Activated T-helper 1 cell treated with anti-CD3 and anti-CD28 coated beads, Interleukin-2, amount 50 U/mL, for 16 hours (primary cell): ENCODE measurements at places on chromosomes 3 and 15.

DNA sequence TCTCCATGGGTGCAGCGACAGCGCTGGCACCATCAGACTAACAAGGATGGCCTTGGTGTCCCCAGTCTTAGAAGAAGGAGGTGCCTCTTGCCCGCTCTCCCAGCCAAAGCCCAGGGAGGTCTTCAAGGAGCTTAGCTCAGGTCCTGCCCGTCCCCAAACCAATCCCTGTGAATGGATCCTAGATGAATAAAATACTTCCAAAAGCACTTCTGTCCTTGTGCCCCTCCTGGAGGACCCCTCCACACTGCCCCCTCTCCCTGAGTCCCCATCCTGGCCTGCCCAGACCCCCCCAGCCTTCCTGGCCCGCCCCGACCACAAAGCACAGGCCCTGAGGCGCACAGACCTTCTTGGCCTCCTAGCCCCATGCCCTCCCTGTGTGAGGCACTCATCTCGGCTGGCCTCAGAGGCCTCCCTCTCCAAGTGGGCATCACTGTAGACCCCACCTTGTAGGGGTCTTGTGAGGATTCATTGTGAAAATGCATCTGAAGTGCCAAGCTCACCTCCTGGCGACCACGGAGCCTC is 8.4 kb downstream of the SLC28A1 start:
- DNase-seq: no peak

DNA sequence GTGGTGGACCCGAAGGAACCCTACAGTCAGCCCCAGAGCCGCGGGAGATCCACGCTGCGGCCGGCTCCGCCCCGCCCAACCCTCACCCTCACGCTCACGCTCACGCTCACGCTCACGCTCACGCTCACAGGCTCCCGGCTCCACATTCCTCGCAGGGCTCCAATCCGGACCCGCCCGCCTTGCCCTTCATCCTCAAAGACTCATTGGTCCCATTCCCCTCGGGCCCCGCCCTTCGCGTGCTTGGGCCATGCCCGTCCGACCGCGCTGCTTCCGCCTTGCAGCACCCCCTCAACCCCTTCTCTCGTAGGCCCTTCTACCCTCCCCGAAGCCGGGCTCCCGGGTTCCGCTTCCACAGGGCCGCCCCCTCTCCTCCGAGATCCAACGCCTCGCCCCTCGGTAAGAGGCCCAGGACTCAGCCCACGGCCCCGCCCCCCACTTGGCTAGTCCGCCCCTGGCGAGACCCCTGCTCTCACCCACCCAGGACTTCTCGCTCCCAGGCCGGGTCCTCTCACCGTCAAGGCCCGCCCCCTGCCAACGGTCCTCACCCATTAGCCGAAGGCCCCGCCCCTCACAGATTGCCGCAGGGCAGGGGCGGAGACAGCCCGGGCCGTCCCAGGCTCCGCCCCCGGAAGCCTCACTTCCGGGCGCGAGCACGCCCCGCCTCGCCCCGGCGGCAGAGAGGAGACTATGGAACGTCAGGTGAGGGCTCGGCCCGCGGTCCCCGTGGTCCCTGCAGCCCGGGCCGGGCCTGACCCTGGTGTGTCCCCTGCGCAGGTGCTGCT is at the start of gene APEH:
Gene APEH (plus strand): TSS at position 637 of the 782 bp plus-strand sequence. CDS start 51 bp downstream, at position 688.
- DNase-seq: peak; percentile 89

GRCh38 chr15:87777054-87777561 is 479.4 kb downstream of the NTRK3 start:
- no peak for DNase-seq

- no peak for DNase-seq
Observed at GRCh38 chr3:33749546-33750210, 31.6 kb upstream of the CLASP2 start.

DNA sequence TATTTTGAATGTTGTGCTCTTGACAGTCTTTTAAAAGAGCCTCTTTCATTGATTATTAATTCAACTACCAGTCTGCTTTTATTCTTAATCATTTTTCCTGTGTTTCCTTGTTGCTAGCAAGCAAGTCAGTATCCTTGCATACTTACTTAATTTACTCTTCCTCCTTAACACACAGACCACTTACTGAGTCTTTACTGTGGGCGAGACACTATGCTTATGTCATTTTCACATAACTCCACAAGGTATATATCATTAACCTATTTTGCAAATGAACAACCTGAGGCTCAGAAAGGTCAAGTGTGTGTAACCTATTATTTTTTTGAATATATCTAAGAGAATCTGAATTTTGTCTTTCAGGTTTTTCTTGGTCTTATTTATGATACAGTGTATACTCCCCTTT is 130.9 kb downstream of the WDR76 start:
- DNase-seq: no peak

DNA sequence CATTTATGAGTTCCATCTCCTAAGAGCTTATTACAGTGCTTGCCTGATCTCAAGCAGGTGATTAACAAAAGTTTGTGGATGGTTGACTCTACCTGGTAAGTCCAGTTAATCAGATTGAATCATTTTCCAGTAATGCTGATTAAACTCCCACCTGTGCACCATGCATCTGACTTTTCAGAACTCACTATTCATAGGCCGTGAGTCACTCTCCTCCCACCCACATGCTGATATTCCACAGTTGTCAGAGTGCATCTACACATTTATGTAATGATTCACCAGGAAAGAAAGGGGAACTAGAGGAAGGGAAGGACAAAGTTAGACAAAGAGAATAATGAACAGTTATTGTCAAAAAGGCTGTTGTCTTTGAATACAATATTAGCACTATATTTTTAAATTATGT is 106.2 kb upstream of the UBE3A start:
- DNase-seq: no peak

GRCh38 chr3:124964387-124964786 is 29.8 kb upstream of the MUC13 start:
- no peak for DNase-seq

DNA sequence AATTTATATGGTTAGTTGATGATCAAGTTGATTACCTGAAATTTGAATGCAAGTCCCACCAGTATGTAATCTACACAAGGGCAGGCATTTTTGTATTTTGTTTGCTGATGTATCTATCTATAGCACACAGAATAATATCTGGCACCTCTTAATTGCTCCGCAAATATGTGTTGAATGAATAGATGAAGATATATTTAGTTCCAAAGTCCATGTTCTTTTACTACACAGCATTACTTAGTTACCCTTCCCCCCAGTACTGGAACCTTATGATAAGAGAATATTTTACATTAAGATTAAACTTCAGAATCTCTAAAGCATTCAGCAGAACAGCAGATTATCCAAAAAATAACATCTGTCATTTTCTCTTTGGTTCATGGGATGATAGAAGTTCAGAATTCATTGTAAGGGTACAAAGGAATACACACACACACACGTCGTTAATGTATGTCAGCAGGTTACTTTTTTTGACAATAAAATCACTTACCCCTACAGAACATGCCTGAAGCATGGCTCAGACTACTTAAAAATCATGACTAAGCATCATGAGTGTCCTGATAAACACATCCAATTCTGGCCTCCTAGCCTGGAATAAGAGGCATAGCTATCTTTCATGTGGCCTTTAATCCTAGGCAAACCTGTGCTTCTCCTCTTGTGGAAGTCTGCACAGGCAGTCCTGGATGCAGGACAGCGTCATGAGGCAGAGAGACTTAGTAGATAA is 148.9 kb upstream of the TBC1D5 start:
- no peak for DNase-seq

- no peak for DNase-seq
Observed at GRCh38 chr3:126540342-126540849, 16.4 kb downstream of the CHST13 start.

DNA sequence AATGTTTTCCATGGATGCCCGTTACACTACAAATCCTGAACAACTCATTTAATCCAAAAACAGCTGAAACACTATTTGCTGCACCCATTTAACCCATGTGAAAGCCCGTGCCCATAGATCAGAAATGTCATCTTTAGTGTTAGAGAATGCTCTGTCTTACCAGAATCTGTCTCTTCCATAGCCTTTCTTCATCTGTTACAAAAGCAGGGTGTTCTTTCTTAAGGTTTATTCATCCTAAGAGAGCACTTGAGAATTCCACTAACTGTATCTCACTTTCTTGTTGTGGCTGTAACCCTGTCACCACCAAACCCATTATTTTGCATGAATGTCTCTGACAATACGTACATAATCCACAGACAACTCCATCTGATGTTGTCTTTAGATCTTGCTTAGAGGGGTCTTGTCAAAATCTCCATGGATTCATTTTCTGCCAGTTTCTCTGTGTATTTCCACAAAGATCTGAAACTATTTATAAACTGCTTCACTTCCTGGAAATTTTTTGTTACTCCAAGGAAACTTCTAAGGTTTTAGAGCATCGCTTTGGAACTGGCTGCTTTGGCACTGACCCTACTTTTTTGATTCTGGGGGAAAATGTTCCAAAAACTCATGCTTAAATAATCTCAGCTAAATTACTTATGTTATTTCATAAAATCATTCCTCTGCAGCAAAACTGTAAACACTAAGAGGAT is 167.8 kb upstream of the CCDC54 start:
- no peak for DNase-seq

DNA sequence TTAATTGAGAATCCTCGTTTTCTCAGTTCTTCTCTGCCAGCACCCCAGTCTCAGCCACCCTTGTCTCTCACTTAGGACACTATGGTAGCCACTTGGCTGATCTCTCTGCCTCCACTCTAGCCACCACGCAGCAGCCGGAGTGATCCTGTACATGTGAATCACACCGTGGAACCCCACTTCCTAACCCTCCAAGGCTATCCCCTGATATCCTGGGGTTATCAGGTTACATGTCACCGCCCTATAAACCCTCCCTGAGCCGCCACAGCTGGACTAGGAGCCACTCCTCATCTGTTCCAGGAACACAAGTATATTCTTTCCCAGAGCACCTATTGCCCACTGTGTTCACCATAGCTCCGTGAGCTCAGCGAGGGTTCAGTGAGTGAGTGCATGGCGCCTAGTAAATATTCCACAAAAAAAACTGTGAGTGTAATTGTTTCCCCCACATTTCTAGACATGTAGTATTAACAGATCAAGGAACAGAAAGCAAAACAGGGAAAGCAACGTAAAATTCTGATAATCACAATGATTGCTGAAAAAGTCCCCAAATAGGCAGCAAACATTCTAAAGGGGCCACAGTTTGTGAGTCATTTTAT is 661 bp upstream of the PARP14 start:
- DNase-seq: no peak

DNA sequence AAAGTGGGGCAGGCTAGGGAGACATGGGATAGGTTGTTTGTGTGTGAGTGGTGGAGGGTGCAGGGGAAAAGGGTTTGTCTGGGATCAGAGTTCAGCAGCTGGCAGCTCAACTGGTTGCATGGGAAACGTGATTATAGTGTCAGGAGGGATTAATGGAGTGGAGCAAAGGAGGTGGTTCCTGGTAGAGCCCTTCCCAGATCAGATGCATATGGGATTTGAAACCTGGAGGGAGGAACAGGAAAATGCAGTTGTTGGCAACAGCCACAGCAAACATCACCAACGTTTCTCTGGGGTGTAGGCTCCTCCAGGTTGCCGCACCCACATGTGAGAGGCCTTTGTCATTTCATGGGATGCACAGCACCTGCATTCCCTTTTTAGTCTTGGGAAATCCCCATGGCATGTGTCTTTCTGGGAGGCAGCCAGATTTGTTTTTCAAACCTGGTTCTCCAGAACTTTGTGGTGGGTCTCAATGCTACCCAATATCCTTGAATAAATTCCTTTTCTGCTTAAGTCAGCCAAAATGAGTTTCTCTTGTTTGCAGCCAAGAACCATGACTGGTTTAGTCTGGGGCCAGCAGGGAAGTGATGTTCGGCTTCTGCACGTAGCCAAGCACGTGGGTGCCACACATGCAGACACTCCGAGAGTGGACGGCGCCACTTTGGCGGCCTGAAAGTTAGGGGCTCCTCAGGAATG is 61.3 kb downstream of the BDH1 start:
- DNase-seq: no peak

GRCh38 chr3:39748002-39748401 is 61.4 kb upstream of the MYRIP start:
- no peak for DNase-seq

GRCh38 chr3:20145874-20146273 is 40.1 kb downstream of the SGO1 start:
- DNase-seq: no peak

- no peak for DNase-seq
Observed at GRCh38 chr3:66464512-66464894, 36.3 kb downstream of the LRIG1 start.

- no peak for DNase-seq
Observed at GRCh38 chr3:67587811-67588210, 66.6 kb downstream of the SUCLG2 start.

- DNase-seq: no peak
Observed at GRCh38 chr3:180447136-180447535, 154.8 kb upstream of the TTC14 start.

- no peak for DNase-seq
Observed at GRCh38 chr15:94446441-94446840, 215.1 kb downstream of the MCTP2 start.

DNA sequence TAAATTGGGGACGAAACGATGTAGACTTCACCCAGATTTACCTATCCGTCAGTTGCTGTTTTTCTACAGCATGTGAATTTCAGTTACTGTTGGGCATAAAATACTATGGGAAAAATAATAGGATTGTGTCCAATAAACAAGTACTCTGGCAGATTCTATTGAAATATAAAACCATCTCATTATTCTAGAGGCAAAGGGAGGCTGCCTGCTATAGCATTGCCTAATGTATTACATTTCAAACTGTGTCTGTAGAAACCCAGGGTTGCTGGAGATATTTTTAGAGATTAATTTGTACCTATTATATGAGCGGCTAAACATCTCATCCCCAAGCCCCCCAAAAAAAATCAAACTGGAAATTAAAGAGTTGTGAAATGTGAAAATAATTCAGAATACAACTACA is 159.6 kb upstream of the IL12A start:
- no peak for DNase-seq

GRCh38 chr3:169662132-169662842 is 1.2 kb downstream of the MECOM start:
- DNase-seq: no peak

DNA sequence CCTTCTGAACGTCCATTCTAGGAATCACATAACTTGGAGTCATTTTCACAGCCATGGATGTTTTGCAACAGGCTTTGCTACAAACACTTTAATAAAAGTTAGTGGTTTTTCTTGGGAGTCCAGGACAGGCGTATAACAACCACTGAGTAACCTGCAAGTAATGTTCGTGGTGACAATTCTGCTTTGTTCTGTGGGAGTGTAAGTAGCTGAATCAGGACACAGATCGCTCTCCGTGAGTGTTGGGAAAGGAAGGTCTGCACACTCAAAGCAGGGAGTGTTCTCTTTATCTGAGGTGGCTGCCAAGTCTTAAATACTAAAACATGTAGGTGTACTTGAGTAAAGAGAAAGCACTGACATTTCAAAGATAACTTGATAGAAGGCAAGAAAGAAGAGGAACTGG is 7.9 kb upstream of the BNC1 start:
- no peak for DNase-seq
